ENCODE measurements at places on chromosomes 3 and 15. TPM values are rescaled to one million over a fixed set of nuclear protein-coding genes. Genes with fewer than 3 reads are reported as not detected.

Gene ARPIN
- polyA plus RNA-seq, result 20.2 TPM

Gene SLC15A2
- 0.18 TPM for polyA plus RNA-seq

Gene C15orf39
- polyA plus RNA-seq, result 16.7 TPM

Gene FBLN2
- 1.6 TPM for polyA plus RNA-seq

Gene CNOT10
- 28.7 TPM for polyA plus RNA-seq

Gene ATP13A3
- polyA plus RNA-seq, result 57.2 TPM

Gene CELSR3
- polyA plus RNA-seq, result 4.8 TPM

Data from A549 (cell line).